ENCODE measurements at places on chromosomes 16 and 17.

GRCh38 chr17:80034791-80035686 lies 633 bp downstream of the TBC1D16 start:
- peak; percentile 50 for DNase-seq

GRCh38 chr17:79995696-79996095 lies 40.0 kb downstream of the TBC1D16 start:
- DNase-seq, result no peak

- DNase-seq, result no peak
Observed at GRCh38 chr16:5678371-5678770, 580.8 kb upstream of the EEF2KMT start.

DNA sequence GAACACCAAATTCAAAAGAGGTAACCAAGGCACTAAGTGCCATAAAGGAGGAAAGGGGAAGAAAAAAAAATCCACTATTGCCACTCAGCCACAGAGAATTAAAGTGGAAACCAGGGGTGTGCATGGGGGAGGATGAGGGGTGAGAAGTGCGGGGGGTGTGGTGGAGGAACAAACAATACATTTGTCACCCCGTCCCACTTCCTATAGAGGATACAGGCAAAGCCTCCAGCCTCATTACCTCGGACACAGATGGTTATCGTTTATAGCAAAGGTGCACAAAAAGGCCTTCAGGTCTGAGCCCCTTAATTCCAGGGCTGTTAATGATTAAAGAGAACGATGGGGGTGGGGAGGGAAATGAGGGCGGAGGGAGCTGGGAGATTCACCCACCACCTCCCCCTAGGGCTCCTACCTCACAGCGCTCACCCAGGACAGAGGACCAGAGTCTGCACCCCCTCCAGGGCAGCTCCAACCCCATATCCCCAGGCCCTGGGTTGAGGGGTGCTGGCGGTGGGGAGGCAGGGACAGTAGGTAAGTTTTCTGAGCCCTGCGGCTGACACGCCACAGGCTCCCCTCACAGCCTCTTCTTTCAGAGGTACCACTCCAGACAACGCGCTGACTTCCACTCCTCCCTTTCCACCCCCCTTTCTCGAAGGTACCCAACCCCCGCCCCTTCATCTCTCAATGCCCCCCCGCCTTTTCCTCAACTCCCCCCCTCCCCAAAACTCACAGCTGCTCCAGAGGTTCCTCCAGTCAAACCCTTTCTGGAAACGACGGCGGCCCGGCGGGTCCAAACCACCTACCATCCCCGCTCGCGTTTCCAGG lies 470 bp downstream of the DCUN1D3 start:
- no peak for DNase-seq

DNA sequence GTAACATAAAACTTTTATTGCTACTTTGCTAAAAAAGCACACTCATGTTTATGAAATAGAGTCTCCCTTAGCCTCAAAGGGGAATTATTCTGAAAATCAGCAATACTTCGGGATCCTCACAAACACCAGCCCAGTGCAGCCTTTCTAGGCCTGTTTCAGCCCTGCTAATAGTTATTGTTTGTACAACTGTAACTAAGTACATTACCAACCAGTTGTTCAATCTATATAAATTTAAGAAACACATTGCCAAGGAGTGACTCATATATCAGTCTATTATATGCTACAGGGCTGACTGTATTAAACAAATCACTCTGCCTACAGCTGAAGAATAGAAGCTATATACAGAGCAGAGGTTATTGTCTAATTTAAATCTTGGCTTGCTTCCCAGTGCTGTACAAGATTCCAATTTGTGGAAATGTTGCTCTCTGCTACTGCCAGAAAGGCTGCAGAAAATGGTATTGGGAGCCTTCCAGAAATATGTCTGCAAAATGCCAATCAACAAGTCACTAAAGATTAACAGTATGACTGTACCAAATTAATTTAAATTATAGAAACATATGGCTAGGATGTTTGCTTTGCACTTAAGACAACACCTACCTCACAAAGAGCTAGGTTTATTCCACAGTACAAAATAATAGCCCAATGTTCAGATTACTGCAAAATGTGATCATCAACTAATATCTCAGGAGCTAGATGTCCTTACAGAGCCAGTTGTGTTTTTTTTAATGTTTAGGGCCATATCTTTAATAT lies 49.7 kb downstream of the TOX3 start:
- no peak for DNase-seq

- DNase-seq, result no peak
Observed at GRCh38 chr16:3484318-3485096, 10.8 kb downstream of the C16orf90 start.

Measured in T-helper 9 cell (primary cell).